ENCODE measurements at places on chromosomes 12 and 14. TPM values are rescaled to one million over a fixed set of nuclear protein-coding genes. Genes with fewer than 3 reads are reported as not detected.

DNA sequence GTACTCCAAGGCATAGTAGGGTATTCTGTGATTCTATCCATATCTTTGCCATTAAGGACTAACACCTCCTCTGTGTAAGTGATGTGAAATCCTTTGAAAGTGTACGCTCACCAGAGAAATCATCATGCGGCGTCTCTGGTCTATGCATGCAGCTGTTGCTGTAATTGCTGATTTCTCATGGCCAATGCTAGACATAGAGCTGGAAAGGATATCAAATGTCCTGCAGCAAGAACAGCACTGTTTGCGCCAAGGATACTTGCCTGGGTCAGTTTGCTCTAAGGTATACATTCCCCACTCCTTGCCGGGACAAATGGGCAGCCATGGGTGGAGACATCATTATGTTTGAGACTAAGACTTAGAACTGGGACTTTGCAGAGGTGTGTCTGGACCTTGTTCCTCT lies 896.4 kb downstream of the BCL11B start:
- DNase-seq = no peak
- H3K4me3 ChIP-seq = no peak overlapping the region
- H3K36me3 ChIP-seq = no peaks in the 10 kb centered on the region
- no peak overlapping the region for H3K27ac ChIP-seq
- no peaks in the 10 kb centered on the region for H3K27me3 ChIP-seq

- no peak overlapping the region for H3K4me3 ChIP-seq
- no peaks in the 10 kb centered on the region for H3K27me3 ChIP-seq
- no peak overlapping the region for H3K27ac ChIP-seq
- peaks cover 9% of the 10 kb centered on the region for H3K36me3 ChIP-seq
Observed at GRCh38 chr12:114347861-114348260, 58.1 kb downstream of the TBX5 start.

DNA sequence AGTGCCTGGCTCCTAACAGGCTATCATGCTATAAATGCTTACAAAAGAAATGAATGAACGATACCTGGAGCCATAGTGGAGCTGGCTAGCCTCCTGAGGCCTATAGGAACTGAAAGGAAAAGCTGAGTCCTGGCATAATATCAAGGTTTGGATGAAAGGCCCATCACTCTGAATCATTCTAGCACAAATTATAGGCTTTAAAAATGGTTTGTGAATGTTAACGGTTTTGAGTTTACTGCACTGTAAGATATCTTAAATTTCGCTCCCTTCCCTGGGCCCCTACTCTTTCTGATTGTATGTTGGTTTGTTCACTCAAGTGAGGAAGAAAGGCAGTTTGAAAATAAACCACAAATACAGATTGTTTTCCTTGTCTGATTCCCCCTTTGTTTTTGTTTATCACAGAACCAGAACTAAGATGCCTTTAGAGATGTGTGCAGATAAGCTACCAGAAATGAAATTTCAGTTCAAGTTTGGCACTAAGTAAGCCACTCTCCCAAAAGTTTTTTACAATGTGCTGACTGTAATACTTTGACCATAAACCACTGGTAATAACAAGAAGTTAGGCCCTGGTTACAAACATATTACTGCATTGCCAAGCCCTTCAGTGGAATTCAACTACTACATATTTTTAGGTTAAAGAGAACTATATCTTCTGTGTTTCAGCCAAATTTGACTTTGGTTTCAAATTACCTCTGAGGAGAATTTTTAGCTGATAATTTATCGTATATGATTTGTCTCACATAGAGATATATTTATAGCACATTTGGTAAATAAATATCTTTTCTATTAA lies 89.5 kb downstream of the ALX1 start:
- H3K4me1 ChIP-seq = peaks cover 5% of the 10 kb centered on the region
- H3K4me3 ChIP-seq = no peak overlapping the region
- no peaks in the 10 kb centered on the region for H3K27me3 ChIP-seq
- no peaks in the 10 kb centered on the region for H3K36me3 ChIP-seq
- no peak overlapping the region for H3K27ac ChIP-seq
- no peak for DNase-seq

- no peaks in the 10 kb centered on the region for H3K36me3 ChIP-seq
- H3K4me1 ChIP-seq = no peaks in the 10 kb centered on the region
- H3K4me3 ChIP-seq = no peak overlapping the region
- no peak for DNase-seq
- H3K27me3 ChIP-seq = no peaks in the 10 kb centered on the region
- H3K27ac ChIP-seq = no peak overlapping the region
Observed at GRCh38 chr12:127911291-127911690, 355.7 kb upstream of the TMEM132C start.

- H3K36me3 ChIP-seq = no peaks in the 10 kb centered on the region
- H3K4me1 ChIP-seq = peaks cover 3% of the 10 kb centered on the region
- peak; percentile 32 for DNase-seq
- no peak overlapping the region for H3K27ac ChIP-seq
- no peaks in the 10 kb centered on the region for H3K27me3 ChIP-seq
- no peak overlapping the region for H3K4me3 ChIP-seq
Observed at GRCh38 chr14:79825046-79825521, 386.2 kb downstream of the DIO2 start.

DNA sequence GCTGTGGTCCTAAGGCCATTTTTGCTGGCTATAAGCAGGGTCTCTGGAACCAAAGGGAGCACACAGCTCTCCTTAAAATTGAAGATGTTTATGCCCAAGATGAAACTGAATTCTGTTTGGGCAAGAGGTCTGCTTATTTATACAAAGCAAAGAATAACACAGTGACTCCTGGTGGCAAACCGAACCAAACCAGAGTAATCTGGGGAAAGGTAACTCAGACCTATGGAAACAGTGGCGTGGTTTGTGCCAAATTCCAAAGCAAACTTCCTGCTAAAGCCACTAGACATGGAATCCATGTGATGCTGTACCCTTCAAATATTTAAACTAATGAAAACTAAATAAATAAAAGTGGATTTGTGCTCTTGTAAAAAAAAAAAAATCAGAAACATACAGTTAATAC lies 29.6 kb upstream of the BICDL1 start:
- no peaks in the 10 kb centered on the region for H3K27me3 ChIP-seq
- no peaks in the 10 kb centered on the region for H3K36me3 ChIP-seq
- H3K4me3 ChIP-seq = no peak overlapping the region
- no peaks in the 10 kb centered on the region for H3K4me1 ChIP-seq

GRCh38 chr14:46036099-46036498 lies 615.5 kb downstream of the RPL10L start:
- H3K27ac ChIP-seq = no peak overlapping the region
- no peaks in the 10 kb centered on the region for H3K27me3 ChIP-seq

- no peaks in the 10 kb centered on the region for H3K36me3 ChIP-seq
- no peak for DNase-seq
- no peak overlapping the region for H3K4me3 ChIP-seq
- no peaks in the 10 kb centered on the region for H3K4me1 ChIP-seq
- no peaks in the 10 kb centered on the region for H3K27me3 ChIP-seq
Observed at GRCh38 chr12:60921541-60921940, 1325.7 kb downstream of the SLC16A7 start.

GRCh38 chr12:10540776-10541205 lies 35.1 kb downstream of the EIF2S3B start:
- H3K36me3 ChIP-seq = no peaks in the 10 kb centered on the region
- H3K27ac ChIP-seq = no peak overlapping the region
- H3K4me3 ChIP-seq = no peak overlapping the region
- H3K4me1 ChIP-seq = no peaks in the 10 kb centered on the region
- DNase-seq = no peak
- H3K27me3 ChIP-seq = no peaks in the 10 kb centered on the region

- DNase-seq = peak; percentile 21
- H3K4me1 ChIP-seq = no peaks in the 10 kb centered on the region
- no peak overlapping the region for H3K27ac ChIP-seq
- no peaks in the 10 kb centered on the region for H3K27me3 ChIP-seq
Observed at GRCh38 chr12:100986595-100987547, 192.3 kb downstream of the ANO4 start.

- H3K4me1 ChIP-seq = no peaks in the 10 kb centered on the region
- H3K27ac ChIP-seq = no peak overlapping the region
- H3K4me3 ChIP-seq = no peak overlapping the region
- no peaks in the 10 kb centered on the region for H3K27me3 ChIP-seq
- no peak for DNase-seq
Observed at GRCh38 chr12:97899956-97900355, 437.4 kb downstream of the RMST start.

GRCh38 chr12:49232940-49233841 lies 31.7 kb upstream of the TUBA1C start:
- peak; percentile 80 for DNase-seq
- no peaks in the 10 kb centered on the region for H3K27me3 ChIP-seq
- peak overlapping the region; percentile 74 for H3K27ac ChIP-seq
- H3K4me1 ChIP-seq = no peaks in the 10 kb centered on the region
- no peaks in the 10 kb centered on the region for H3K36me3 ChIP-seq

- H3K27ac ChIP-seq = no peak overlapping the region
- no peak for DNase-seq
- no peaks in the 10 kb centered on the region for H3K27me3 ChIP-seq
- H3K4me1 ChIP-seq = no peaks in the 10 kb centered on the region
- no peak overlapping the region for H3K4me3 ChIP-seq
- H3K36me3 ChIP-seq = no peaks in the 10 kb centered on the region
Observed at GRCh38 chr14:67018720-67019119, 170.5 kb upstream of the GARIN2 start.

- no peaks in the 10 kb centered on the region for H3K4me1 ChIP-seq
- H3K4me3 ChIP-seq = no peak overlapping the region
- H3K27ac ChIP-seq = no peak overlapping the region
- no peaks in the 10 kb centered on the region for H3K27me3 ChIP-seq
Observed at GRCh38 chr12:40351976-40352375, 127.2 kb downstream of the LRRK2 start.

DNA sequence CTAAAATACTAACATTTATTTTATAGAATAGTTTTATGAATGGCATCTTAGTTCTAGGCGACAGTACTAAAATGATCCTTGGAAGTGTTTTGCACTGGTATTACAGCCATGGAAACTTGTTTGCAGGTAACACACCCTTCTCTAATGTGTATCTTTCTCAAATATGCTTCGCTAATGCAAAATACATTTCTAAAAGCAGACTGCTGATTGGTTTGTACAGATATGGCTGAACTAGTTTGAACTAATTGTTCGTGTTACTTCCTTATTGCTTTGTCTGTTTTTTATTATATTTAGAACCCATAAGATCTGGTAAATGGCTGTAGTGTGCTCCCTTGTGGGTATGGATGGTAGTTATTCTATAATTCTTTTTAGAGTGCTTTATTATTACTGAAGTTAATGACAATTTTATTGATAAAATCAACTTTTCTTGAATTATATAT lies 53.0 kb downstream of the ATF7IP start:
- DNase-seq = no peak
- H3K36me3 ChIP-seq = no peaks in the 10 kb centered on the region
- H3K4me3 ChIP-seq = no peak overlapping the region
- H3K4me1 ChIP-seq = no peaks in the 10 kb centered on the region

DNA sequence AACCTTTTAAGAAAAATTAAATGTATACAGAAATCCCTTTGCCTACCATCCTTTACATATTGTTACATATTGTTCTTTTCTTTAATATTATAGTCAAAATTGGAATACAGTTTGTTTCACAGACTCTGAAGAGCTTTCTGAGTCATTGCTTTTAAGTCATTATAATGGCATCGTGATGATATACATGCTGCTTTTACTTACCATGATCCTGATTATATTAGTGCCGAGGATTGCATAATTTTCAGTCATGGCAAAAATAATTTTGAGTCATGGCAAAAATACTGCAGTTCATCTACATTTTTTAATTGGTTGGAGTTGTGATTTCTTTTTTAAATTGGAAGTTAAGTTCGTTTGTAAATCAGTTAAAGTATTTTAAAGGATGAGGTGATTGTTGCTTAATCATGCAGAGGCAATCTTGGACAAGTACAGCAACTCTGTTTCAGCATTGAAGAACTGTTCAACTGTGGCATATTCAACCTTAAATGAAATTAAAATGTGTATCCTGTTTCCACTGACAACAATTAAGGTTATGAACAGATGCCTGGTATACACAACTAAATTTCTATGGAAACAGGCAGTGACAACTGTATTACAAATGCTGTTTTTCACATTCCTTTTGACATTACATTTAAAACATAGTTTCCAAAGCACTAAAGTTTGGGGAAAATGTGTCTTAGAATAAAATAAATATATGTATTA lies 142.3 kb downstream of the PCNX1 start:
- H3K4me1 ChIP-seq = no peaks in the 10 kb centered on the region
- no peaks in the 10 kb centered on the region for H3K27me3 ChIP-seq
- no peak overlapping the region for H3K27ac ChIP-seq
- no peak overlapping the region for H3K4me3 ChIP-seq
- peaks cover 14% of the 10 kb centered on the region for H3K36me3 ChIP-seq

GRCh38 chr12:116443821-116444589 lies 115.2 kb upstream of the MAP1LC3B2 start:
- no peaks in the 10 kb centered on the region for H3K4me1 ChIP-seq
- H3K27me3 ChIP-seq = no peaks in the 10 kb centered on the region
- H3K36me3 ChIP-seq = no peaks in the 10 kb centered on the region

DNA sequence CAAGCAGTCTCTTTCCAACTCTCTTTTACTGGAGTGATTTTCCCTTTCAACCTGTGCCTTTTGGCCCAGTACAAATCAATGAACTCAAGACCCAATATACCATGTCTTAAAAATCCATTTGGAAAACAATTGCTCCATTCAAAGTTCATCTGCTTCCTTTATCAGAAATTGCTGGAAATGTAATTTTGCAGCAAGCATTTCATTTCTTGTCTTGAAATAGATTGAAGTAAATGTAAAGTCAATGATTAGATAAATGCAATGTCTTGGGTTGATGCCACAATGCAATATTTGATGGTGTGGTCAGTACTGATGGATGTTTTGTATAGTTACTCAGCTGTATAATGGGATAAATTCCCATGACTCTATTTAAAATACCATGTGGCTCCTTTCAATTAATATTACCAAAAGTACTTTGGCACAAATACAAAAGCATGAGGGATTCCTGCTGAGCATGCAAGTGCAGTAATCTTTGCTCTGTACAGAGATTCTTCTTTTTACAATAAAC lies 707.7 kb upstream of the NOVA1 start:
- H3K4me1 ChIP-seq = no peaks in the 10 kb centered on the region
- H3K27ac ChIP-seq = no peak overlapping the region
- no peak overlapping the region for H3K4me3 ChIP-seq
- no peaks in the 10 kb centered on the region for H3K27me3 ChIP-seq
- no peak for DNase-seq

- H3K36me3 ChIP-seq = no peaks in the 10 kb centered on the region
- H3K4me1 ChIP-seq = no peaks in the 10 kb centered on the region
- H3K27ac ChIP-seq = no peak overlapping the region
- H3K4me3 ChIP-seq = no peak overlapping the region
Observed at GRCh38 chr12:53212931-53213330, 5.9 kb upstream of the ITGB7 start.

GRCh38 chr12:4025181-4026019 lies 152.2 kb upstream of the PARP11 start:
- H3K4me1 ChIP-seq = peaks cover 15% of the 10 kb centered on the region
- H3K4me3 ChIP-seq = no peak overlapping the region
- no peaks in the 10 kb centered on the region for H3K27me3 ChIP-seq
- H3K27ac ChIP-seq = no peak overlapping the region
- no peak for DNase-seq

- no peak for DNase-seq
- no peak overlapping the region for H3K4me3 ChIP-seq
- no peaks in the 10 kb centered on the region for H3K27me3 ChIP-seq
- no peaks in the 10 kb centered on the region for H3K36me3 ChIP-seq
- H3K4me1 ChIP-seq = peaks cover 2% of the 10 kb centered on the region
Observed at GRCh38 chr12:24152270-24152669, 202.8 kb upstream of the SOX5 start.

ATP2A2 gene
- 162 TPM for total RNA-seq

KRT73 gene
- not detected for total RNA-seq

MIPOL1 gene
- 49.9 TPM for total RNA-seq

ANO2 gene
- 11.3 TPM for total RNA-seq

KLHL33 gene
- 0.25 TPM for total RNA-seq

RBM19 gene
- 33.6 TPM for total RNA-seq

CCDC175 gene
- total RNA-seq = 0.34 TPM

FGF23 gene
- total RNA-seq = not detected

TAMALIN gene
- total RNA-seq = 84.0 TPM

DLGAP5 gene
- 5.0 TPM for total RNA-seq

Data from lung (tissue), 17 donors.